ENCODE measurements at places on chromosomes 2 and 18.
A peak's percentile ranks its signal among the peaks of the same experiment; 100 is the strongest.

GRCh38 chr2:38230756-38231155 is 146.3 kb downstream of the ATL2 start:
- DNase-seq = no peak

- no peak for DNase-seq
These were observed 91.7 kb upstream of the ITGA6 start for GRCh38 chr2:172335736-172336135.

GRCh38 chr2:216216951-216217903 is 108.1 kb downstream of the XRCC5 start:
- DNase-seq = no peak

DNA sequence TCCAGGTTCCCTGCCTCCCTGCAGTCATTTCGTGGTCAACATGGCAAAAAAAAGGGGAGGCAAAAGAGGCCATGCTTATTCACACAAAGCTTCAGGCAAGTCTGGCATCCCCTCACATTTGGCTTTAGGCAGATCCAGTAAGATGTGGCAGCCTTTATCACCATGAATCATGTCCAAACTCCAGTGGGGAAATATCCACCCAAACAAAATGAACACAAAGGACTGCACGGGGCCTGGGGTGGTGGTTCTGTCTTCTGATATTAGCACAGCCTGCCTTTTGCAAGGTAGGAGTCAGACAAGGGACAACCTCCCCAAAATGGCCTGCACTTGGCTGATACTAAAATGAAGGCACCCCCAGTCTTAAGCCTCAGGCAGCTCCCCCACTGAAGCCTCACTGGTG is 129.9 kb downstream of the ZBTB7C start:
- no peak for DNase-seq

- DNase-seq = no peak
These were observed 64.7 kb downstream of the FBXO15 start for GRCh38 chr18:74082742-74083556.

DNA sequence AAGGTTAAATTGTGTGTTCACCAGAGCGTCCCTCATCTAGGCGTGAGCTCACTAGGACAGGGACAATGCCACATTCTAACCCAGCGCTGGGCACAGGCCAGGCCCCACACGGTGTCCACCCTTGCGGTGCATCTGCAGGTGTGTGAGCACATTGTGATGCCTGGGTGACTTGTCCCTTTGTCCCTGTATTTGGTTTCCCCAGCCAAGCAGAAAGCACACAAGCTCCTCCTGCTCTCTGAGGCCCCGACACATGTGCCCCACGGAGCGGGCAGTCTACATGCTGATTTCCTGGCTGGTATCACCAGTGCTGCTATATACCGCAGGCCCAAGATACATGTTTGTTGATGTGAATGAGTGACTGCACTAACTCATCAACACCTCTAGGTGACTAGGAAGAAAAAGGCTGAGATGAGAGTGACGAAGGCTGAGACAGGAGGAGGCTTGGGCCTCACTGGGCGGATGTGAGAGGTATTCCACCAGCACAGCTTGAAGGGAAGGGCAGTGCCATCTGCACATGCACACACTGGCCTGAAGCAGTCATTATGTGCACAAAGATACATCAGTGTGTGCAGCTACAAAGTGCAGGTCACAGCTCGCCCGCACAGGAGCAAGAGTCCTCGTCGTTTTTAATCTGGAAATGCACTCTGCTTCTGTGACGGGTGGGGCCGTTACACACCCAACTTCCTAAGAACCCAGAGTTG is 205.9 kb downstream of the EIPR1 start:
- DNase-seq = no peak

GRCh38 chr2:149732001-149732685 is 144.6 kb upstream of the MMADHC start:
- DNase-seq = no peak

DNA sequence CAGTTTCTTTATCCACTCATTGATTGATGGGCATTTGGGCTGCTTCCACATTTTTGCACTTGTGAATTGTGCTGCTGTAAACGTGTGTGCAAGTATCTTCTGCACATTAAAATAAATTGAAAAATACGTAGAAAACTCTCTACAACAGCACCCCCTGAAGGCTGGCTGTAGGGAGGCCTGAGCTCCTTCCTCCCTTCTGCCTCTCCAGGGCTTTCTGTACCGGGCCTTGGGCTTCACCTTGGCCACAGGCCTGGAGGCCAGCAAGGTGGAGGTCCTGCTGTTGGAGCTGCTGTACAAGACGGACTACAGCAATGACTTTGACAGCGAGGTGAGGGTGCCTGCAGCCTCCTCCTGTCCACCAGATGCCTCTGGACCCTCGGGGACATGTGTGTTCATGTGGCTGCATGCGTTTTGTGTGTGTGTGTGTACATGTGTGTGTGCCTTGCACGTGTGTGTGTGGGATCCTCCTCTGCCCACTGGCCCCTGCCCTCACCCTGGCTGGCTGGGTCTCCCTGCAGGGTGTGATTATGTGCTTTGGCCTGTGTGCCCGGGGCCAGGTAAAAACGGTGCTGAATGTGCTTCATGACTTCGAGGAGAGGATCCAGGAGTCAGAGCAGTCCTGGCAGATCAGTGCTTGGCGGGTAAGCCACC is 29.2 kb downstream of the MROH2A start:
- no peak for DNase-seq

GRCh38 chr2:242075696-242076095 is 206.2 kb downstream of the RTP5 start:
- no peak for DNase-seq

- no peak for DNase-seq
These were observed 74.9 kb upstream of the WDR75 start for GRCh38 chr2:189366349-189366748.

- no peak for DNase-seq
These were observed 467.5 kb upstream of the CHST9 start for GRCh38 chr18:27652480-27653121.

DNA sequence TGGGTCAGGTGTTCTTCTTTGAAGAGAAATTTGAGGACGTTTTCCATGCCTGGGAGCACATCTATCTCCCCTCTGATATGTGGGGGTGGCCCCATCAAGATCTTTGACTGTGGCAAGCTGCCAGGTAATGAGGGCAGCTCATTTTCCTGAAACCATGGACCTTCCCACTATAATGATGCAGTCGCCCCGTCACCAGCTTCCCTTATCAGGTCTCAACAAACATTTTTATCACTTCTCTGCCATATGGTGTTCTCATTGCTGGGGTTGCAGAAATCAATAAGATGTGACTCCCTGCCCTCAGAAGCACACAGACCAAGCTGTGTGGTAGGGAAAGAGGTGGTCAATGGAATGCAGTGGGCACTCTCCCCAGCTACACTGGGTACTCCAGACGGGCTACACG is 48.4 kb upstream of the B3GNT7 start:
- no peak for DNase-seq

DNA sequence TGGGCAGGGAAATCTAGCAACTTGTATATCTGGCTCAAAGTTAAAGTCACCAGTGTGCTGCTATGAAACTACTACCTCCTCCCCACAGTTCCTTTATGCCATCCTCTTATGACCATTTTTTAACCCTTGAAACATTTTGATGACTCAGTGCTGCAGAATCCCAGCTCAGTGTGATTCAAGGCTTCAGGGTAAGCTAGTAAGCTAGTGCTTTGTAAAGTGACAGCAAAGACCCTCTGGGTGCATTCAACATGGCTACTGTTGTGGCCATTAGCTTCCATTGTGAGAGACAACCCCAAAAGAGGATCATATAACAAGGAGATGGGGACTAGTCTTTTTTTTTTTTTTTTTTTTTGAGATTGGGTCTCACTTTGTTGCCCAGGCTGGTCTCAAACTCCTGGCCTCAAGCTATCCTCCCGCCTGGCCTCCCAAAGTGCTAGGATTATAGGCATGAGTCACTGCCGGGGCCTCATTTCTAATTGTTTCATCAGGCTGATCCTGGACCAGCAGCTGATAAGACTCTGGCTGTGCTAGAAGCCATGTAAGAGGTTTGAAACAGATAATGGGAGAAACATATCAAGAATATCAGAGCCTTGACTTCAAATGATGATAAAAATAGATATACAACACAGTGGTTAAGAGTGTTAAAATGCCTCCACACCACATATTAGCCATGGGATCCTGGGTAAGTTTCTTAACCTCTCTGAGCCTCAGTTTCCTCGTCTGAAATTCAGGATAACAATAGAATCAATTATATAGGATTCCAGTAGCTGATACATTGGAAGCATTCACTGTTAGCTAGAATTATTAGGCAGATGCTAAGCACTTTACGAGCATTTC is 65.7 kb upstream of the RTN4 start:
- DNase-seq = no peak

- DNase-seq = no peak
These were observed 80.0 kb upstream of the PXDN start for GRCh38 chr2:1824202-1824905.

- DNase-seq = peak; percentile 3
These were observed 10.0 kb downstream of the RAPGEF4 start for GRCh38 chr2:172745636-172746035.

- peak; percentile 43 for DNase-seq
These were observed 253.8 kb downstream of the TGIF1 start for GRCh38 chr18:3703732-3704176.

DNA sequence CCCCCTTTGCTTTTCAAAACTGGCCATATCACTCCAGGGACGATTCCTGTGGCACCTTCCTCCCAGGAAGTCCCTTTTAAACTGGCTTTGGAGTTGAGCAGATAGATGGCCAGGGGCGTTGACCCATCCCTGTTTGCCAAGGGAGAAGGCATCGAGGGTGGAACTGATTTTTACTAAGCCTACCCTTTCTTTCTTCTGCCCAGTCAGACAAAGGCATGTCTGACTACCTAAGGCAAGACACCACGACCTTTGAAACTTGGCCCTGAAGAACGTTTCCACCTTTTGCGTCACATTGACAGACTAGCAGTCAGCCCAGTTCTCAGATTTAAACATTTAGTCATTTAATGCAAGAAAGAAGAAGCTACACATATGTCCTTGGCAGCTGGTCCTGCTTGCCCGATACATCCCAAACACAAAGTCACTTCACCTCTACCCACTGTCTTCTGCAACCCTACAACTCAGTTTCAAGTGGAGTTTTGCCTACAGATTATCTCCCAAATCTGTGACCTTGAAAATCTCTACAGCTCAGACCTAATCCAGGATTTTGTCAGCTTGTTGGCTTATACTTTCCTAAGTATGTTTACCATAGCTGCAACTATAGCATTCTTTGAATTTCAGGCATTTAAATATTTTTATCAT is 102.2 kb upstream of the IL1R2 start:
- no peak for DNase-seq

- DNase-seq = no peak
These were observed 23.9 kb upstream of the SPATA3 start for GRCh38 chr2:230972046-230972445.

- DNase-seq = peak; percentile 74
These were observed 6.0 kb upstream of the GLI2 start for GRCh38 chr2:120729406-120730399.

DNA sequence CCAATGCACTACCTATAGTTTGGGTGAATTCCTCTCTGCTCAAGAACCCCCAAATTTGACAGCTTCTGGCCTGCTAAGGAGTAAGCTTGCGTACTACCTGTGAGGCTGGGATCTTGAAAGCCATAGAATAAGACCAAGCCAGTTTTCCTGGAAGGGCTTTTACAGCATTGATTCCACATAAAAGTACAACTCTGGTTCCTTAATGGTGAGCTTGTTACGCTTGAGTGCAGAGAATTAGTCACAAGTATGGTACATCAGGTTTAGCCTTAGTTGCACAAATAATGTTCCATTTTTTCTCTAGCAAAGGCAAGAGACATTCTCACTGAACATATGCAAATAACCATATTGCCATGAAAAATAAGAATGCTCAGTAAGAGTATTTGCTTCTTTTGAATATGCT is 39.1 kb upstream of the STK39 start:
- no peak for DNase-seq

DNA sequence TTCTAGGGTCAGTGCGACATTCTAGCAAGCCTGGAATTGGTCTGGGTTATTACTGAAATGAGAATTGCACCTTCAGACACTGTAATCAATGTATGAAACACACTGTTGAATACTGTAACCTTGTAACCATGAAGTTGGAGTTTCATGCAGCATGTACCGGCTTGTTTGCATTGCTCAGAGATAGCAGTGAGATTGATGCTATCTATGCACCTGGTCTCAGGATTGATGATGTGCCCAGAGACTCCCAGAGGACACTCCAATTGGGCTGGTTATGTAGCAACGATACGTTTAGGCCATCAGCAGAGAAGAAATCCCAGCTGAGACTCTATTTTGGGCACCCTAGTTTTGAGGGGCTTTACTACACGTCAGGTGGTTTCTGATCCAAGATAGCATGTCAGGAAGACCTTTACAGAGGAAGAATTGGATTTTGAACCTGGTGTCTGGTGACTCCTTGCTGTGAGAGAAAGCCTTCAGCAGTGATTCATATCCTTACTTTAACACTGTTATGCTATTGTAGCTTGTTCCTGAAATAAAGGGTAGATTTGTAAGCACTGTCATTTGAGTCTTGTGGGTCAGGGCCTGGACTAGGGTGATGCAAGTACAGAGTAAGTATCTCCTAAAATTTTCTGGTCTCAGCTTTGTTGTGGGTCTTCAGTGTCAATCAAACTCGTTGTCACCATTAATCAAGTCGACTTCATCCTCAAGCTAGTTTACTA is 305.1 kb upstream of the GULP1 start:
- DNase-seq = no peak

GRCh38 chr2:28716265-28716865 is 35.3 kb upstream of the PPP1CB start:
- peak; percentile 70 for DNase-seq

- no peak for DNase-seq
These were observed 125.9 kb upstream of the CTDP1 start for GRCh38 chr18:79553696-79554095.

- no peak for DNase-seq
These were observed 58.8 kb downstream of the NAB1 start for GRCh38 chr2:190707726-190708125.

DNA sequence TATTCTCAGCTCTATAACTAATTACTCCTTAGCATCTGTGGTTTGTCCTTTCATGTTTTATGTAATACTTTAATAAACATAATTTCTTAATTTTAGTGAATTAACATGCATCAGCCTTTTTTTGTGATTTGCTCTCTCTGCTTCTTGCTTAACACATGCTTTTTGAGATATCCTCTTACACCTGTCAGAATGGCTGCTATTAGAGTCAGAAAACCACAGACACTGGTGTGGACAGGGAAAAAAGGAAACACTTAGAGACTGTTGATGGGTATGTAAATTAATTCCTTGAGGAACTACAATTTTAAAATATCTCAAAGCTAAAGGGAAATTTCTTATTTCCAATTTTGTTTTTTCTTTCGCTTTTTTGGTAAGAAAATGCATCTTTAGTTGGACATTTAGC is 549.0 kb downstream of the ZNF804A start:
- no peak for DNase-seq

DNA sequence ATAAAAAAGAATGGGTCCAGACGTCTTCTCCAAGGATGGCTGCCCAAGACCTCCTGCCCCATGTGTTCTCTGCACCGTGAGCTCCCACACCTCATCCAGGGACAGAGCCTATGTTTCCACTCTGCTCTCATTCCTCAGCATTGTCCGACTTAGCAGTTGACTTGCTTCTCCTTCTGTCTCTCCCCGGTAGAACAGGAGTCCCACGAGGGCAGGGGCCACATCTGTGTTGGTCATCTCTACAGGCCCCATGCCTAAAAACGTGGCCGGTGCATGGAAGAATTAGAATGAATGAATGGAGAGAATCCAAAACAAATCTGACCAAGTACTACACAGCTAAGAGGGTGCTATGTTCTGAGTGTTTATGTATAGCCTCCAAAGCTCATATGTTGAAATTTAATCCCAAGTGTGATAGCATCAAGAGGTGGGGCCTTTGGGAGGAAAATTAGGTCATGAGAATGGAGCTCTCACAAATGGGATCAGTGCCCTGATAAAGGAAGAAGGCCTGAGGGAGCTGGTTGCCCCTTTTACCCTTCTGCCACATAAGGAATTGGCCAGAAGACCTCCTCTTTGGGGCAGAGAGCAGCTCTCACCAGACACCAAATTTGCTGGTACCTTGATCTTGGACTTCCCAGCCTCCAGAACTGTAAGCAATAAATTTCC is 55.9 kb downstream of the FAM178B start:
- DNase-seq = no peak

Measured in fibroblast of skin of left quadriceps (primary cell).